Cortex of kidney (tissue), 1 donor: ENCODE measurements at places on chromosomes 2 and 18.

GRCh38 chr2:6674381-6674780 is 191.3 kb downstream of the CMPK2 start:
- no peak for DNase-seq

DNA sequence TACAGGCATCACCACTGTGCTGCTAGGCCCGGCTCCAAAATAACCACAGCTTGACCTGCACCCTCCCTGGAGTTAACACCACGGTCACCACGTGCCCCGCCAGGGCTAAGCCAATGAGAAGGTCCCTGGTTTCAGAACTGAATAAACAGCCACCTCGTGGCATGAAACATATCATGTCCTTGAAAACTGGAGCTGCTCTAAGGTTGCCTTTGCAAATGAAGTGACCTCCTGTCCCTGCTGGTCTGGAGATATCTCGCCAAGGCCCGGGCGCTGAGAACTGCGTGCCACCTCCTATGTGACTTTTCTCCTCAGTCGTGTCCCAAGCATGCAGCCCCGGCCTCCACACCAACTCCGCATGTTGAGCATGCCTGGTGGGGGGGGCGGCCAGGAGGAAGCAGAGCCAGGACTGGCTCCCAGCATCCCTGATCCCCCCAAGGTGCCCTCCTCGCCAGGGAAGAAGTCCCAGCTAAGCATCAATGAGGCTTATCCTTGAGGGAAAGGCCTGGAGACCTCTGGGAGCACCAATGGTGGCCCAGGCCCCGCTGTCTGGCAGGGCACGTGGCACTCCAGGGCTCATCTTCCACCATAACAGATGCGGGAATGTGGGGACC is 16.3 kb upstream of the KCNG2 start:
- no peak for DNase-seq

GRCh38 chr2:128686497-128686859 is 367.8 kb upstream of the HS6ST1 start:
- DNase-seq: no peak

GRCh38 chr18:46290440-46291020 is 186.3 kb downstream of the HAUS1 start:
- no peak for DNase-seq

DNA sequence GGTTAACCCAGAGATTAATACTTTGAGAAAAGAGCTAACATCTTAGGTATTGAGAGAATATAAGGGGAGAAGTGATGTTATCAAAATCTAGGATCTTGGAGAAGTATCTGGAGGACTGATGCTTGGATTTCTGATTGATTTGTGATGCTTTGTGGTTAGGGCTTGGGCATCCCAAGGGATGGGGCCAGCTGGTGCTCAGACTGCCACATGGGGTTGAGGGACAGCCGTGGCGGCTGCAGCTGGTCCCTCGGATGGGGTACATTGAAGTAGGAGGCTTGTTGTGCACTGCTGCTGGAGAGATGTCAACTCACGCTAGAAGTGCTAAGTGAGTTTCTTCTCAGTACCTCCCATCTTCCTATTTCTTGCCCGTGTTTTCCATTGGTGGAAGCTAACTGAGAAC is 22.4 kb downstream of the HRH4 start:
- no peak for DNase-seq

- no peak for DNase-seq
Measured at GRCh38 chr2:164485541-164485940, 135.7 kb downstream of the GRB14 start.

DNA sequence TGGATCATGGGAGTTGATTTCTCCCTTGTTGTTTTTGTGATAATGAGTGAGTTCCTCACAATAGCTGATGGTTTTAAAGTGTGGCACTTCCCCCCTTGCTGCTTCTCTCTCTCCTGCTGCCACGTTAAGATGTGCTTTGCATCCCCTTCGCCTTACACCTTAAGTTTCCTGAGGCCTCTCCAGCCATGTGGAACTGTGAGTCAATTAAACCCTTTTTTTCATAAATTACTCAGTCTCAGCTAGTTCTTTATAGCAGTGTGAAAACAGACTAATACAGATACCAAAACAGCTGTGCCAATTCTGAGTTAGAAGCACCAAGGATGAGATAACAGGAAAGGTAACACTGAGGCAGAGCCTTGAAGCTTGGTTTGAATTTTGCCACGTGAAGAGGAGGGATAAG is 44.7 kb downstream of the ITSN2 start:
- no peak for DNase-seq

GRCh38 chr2:125095826-125096225 is 1070.7 kb downstream of the CNTNAP5 start:
- no peak for DNase-seq

GRCh38 chr2:128510701-128511397 is 192.2 kb upstream of the HS6ST1 start:
- DNase-seq: no peak

- DNase-seq: no peak
Measured at GRCh38 chr2:62410926-62411456, 95.0 kb downstream of the TMEM17 start.

GRCh38 chr2:30691948-30692828 is 115.1 kb downstream of the CAPN13 start:
- DNase-seq: no peak

DNA sequence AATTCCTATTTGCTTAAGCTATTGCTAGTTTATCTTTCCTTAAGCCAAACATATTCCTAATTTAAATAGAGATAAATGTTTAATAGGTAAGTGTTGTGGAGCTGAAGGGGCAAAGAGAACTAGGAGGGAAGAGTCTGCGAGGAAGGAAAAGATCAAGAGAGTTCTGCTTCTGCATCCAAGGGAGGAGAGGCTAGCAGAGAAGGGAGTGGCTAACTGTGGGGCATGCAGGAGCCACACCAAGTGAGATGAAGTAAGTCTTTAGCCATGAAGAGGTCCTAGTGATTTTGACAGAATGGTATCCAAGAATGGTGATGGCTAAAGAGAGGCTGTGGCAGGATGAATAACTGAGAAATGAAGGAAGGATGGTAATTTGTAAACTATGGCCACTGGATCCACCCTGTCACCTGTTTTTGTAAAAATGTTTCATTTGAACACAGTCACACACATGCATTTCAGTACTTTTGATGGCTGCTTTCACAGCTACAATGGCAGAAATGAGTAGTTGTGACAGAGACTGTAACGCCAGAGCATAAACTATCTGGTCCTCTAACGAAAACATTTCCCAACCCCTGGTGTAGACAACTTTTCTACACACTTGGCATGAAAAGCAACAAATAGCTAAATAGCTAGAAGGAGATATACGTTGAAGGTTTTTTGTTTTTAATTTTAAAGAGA is 15.6 kb downstream of the TPGS2 start:
- DNase-seq: no peak

DNA sequence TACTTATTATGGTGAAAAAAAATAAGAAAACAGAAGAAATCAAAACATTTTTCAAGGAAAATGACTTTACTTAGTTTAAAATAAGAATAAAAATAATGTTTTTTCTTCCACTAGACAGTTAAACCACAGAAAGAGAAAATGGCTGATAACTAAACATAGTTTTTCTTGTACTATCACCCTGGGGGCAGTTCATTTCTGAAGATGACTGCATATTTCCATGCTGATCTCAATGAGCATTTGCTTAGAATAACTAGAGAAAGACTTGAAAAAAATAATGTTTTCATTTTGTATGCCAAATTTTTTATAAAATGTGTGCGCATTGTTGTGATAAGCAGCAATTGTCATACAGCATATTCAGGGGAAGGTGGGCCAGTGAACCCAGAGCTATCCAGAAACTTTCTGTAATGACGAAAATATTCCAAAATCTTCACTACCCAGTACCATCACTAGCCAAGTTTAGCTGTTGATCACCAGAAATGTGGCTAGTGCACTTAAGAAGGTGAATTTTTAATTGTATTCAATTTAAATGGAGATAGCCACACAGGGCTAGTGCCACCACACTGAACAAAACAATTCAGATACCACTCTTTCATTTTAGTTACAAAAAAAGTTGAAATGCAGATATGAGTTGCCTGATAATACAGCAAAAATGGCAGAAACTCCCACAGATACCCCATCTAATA is 513.4 kb upstream of the NETO1 start:
- no peak for DNase-seq

DNA sequence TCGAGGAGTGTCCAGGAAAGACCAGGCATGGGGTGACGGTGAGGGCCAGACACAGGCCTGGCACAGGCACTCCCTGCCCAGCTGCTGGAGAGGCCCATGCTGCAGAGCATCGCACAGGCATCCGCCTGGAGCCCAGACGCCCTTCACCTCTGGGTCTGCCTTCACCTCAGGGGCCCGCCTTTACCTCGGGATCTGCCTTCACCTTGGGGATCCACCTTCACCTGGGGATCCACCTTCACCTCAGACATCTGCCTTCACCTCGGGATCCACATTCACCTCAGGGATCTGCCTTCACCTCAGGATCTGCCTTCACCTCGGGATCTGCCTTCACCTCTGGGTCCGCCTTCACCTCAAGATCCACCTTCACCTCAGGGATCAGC is 7.7 kb downstream of the KIF1A start:
- DNase-seq: no peak

GRCh38 chr2:99106913-99107312 is 34.6 kb upstream of the C2orf15 start:
- DNase-seq: no peak

GRCh38 chr18:3452750-3453539 is 3.0 kb downstream of the TGIF1 start:
- DNase-seq: no peak

- DNase-seq: no peak
Measured at GRCh38 chr2:236434593-236434992, 135.0 kb upstream of the ACKR3 start.

GRCh38 chr2:101986376-101986775 is 5.4 kb upstream of the IL1R2 start:
- no peak for DNase-seq

- DNase-seq: no peak
Measured at GRCh38 chr18:54267701-54268100, 1.6 kb upstream of the POLI start.

DNA sequence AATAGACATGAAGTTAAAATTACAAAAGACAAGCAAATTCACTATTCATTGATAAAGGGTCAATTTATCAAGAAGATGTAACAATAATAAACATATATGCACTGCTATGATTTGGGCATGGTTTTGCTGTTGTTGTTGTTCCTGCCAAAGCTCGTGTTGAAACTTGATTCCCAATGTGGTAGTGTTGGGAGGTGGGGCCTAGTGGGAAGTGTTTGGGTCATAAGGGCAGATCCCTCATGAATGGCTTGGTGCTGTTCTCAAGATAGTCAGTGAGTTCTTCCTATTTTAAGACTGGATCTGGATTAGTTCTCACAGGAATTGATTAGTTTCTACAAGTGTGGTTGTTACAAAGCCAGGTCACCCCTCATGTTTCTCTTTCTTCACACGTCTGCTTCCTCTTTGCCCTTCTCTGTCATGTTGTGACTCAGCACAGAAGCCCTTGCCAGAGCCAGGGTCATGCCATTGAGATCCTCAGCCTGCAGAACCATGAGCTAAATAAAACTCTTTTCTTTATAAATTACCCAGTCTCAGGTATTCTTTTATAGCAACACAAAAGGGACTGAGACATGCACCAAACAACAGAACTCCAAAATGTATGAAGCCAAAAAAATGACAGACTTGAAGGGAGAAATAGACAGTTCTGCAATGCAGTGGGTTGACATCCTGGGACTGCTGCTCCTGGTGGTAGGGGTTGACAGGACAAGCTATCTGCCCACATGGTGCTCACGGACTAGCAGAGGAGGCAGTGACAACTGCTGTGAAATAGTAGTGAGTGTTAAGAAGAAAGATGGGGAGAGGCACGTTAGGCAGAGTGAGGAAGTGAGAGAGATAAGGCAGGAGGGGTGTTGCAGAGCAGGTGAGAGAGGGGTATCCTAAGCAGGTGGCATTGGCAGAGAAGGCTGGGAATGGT is 18.6 kb upstream of the SKA1 start:
- no peak for DNase-seq

DNA sequence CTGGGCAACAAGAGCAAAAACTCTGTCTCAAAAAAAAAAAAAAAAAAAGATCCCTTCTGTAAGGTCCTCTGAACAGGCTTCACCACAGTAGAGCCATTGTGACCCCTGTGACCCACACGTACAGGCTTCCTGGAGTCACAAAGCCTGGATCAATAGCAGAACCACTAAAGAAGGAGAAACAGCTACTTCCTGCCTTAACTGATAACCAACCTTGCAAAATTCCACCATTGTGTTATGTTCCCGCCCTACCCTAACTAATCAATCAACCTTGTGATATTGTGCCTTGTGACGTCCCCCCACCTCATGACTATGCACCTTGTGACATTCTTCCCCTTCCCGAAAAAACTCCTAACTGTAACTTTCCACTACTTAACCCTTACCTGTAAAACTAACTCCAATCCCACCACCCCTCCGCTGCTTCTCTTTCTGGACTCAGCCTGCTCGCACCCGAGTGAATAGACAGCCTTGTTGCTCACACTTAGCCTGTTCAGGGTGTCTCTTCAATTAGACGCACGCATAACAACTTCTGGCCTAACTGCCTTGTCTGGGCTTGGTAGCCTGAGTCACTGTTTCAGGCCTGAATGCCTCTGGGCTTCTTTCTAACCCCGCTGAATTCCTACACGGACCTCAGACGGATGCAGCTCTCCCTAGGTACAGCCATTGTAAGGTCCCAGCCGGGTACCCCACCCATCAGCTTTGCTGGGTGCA is 13.9 kb downstream of the SCYGR8 start:
- DNase-seq: no peak

GRCh38 chr18:23107718-23108117 is 27.6 kb upstream of the CABLES1 start:
- DNase-seq: no peak

- DNase-seq: no peak
Measured at GRCh38 chr2:70104231-70105111, 17.2 kb downstream of the PCBP1 start.

DNA sequence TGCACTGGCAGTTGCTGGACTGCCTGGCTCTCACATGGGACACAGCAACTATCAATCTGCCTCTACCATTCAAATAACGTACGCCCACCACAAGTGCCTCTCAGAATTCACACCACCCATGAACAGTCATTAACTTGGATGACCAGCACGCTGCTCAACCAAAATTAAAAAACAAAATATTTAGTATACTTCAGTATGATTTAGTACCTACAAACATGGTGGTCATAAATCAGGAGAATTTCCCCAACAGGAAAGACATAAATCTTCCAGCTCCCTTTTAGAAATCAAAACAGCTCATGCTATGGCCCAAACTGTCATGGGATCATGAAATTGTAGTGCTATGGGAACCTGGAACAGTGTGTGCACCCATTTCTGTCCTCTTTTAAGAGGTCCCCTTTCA is 317.4 kb upstream of the ETAA1 start:
- DNase-seq: no peak

- DNase-seq: no peak
Measured at GRCh38 chr2:68857202-68857845, 13.9 kb downstream of the BMP10 start.

- DNase-seq: no peak
Measured at GRCh38 chr2:23597687-23598086, 212.7 kb downstream of the KLHL29 start.
